ENCODE measurements at places on chromosomes 1 and 21. TPM values are rescaled to one million over a fixed set of nuclear protein-coding genes. Genes with fewer than 3 reads are reported as not detected.

GRCh38 chr1:22972760-22973159 lies at the start of gene LACTBL1:
Gene LACTBL1, minus strand, starts transcription at chr1:22972866. Its CDS starts 550 bp downstream, at chr1:22972316.
- peaks cover 16% of the 10 kb centered on the region for H3K4me1 ChIP-seq
- H3K4me3 ChIP-seq, result no peak within 1 kb of the TSS
- H3K27ac ChIP-seq, result no peak within 1 kb of the TSS
- no peaks in the 10 kb centered on the region for H3K36me3 ChIP-seq
- DNase-seq, result no peak

DNA sequence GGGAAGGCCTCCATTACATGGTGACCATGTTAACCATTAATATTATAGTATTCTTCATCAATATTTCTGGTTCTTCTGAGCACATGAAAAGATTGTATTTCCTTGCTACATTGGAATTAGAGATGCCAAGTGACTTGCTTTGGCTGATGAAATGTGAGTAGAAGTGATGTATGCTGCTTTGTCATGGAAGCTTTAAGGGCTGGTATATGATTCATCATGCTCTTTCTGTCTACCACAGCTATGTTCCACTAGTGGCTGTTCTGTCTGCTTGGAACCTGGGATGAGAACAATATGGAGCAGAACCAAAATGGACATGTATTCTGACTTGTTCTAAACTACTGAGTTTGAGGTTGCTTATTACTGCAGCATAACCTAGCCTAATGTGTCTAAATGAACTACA lies 163.3 kb downstream of the TM2D1 start:
- H3K4me3 ChIP-seq, result no peak overlapping the region
- H3K27ac ChIP-seq, result no peak overlapping the region
- no peak for DNase-seq
- H3K27me3 ChIP-seq, result no peaks in the 10 kb centered on the region
- no peaks in the 10 kb centered on the region for H3K36me3 ChIP-seq

- peaks cover 43% of the 10 kb centered on the region for H3K36me3 ChIP-seq
- H3K27ac ChIP-seq, result no peak overlapping the region
- no peak overlapping the region for H3K4me3 ChIP-seq
- no peak for DNase-seq
Observed at GRCh38 chr1:1442069-1442770, 6.7 kb downstream of the VWA1 start.

- H3K27me3 ChIP-seq, result no peaks in the 10 kb centered on the region
- no peak overlapping the region for H3K4me3 ChIP-seq
- peak; percentile 87 for DNase-seq
- no peaks in the 10 kb centered on the region for H3K36me3 ChIP-seq
- no peaks in the 10 kb centered on the region for H3K4me1 ChIP-seq
- no peak overlapping the region for H3K27ac ChIP-seq
Observed at GRCh38 chr1:192474080-192474683, 101.4 kb upstream of the RGS1 start.

DNA sequence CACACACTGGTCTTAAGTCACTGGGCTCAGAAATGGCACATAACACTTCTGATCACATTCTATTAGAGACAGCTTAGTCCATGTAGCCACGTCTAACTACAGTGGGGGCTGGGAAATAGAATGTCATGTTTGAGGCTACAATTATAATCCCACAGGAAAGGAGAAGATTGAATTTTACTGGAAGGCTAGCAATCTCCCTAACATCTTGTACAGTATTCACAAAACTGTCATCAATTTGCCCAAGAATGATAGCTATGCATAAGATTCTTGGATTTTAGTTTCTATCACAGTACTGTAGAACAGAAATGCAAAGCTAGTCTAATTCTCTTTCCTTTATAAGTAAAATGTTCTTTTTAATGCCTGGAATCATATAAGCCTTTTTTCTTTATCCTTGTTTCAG lies 12.7 kb upstream of the ZMYM6 start:
- no peaks in the 10 kb centered on the region for H3K36me3 ChIP-seq
- no peak overlapping the region for H3K4me3 ChIP-seq
- no peaks in the 10 kb centered on the region for H3K4me1 ChIP-seq
- H3K27me3 ChIP-seq, result no peaks in the 10 kb centered on the region
- no peak overlapping the region for H3K27ac ChIP-seq

GRCh38 chr1:154608397-154609270 lies 648 bp upstream of the ADAR start:
- peak; percentile 84 for DNase-seq
- no peaks in the 10 kb centered on the region for H3K36me3 ChIP-seq
- H3K27ac ChIP-seq, result peak overlapping the region; percentile 93
- H3K4me1 ChIP-seq, result peaks cover 9% of the 10 kb centered on the region
- peak overlapping the region; percentile 70 for H3K4me3 ChIP-seq

GRCh38 chr1:116389686-116390085 lies 16.6 kb downstream of the ATP1A1 start:
- peaks cover 46% of the 10 kb centered on the region for H3K36me3 ChIP-seq
- no peaks in the 10 kb centered on the region for H3K4me1 ChIP-seq
- DNase-seq, result no peak
- H3K27me3 ChIP-seq, result no peaks in the 10 kb centered on the region

DNA sequence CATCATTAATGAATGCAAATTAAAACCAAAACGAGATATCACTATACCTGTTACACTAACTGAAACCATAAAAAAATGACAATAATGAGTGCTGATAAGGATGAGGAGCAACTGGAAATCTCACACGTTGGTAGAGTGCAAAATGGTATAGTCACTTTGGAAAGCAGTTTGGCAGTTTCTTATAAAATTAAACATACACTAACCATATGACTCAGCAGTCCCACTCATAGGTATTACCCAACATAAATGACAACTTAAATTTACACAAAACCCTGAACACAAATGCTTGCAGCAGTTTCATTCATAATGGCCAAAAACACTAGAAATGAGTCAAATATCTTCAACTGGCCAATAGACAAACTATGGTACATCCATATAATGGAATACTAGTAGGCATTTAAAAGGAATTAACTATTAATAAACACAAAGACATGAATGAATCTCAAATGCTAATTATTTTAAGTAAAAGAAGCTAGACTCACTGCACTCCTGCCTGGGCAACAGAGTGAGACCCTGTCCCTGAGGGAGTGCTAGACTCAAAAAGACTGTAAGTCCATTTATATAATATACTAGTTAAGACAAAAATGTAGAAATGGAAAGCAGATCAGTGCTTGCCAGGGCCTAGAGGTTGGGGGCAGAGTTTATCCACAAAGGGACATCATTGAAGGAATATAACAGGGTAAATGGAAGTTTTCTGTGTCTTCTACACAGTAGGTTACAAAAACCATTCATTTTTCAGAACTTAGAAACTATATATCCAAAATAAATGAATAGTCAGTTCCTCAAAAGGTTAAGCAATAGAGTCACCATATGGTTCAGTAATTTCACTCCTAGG lies 77.4 kb downstream of the EIF4G3 start:
- DNase-seq, result no peak
- no peaks in the 10 kb centered on the region for H3K4me1 ChIP-seq
- no peak overlapping the region for H3K4me3 ChIP-seq
- H3K36me3 ChIP-seq, result no peaks in the 10 kb centered on the region
- H3K27ac ChIP-seq, result no peak overlapping the region
- no peaks in the 10 kb centered on the region for H3K27me3 ChIP-seq

DNA sequence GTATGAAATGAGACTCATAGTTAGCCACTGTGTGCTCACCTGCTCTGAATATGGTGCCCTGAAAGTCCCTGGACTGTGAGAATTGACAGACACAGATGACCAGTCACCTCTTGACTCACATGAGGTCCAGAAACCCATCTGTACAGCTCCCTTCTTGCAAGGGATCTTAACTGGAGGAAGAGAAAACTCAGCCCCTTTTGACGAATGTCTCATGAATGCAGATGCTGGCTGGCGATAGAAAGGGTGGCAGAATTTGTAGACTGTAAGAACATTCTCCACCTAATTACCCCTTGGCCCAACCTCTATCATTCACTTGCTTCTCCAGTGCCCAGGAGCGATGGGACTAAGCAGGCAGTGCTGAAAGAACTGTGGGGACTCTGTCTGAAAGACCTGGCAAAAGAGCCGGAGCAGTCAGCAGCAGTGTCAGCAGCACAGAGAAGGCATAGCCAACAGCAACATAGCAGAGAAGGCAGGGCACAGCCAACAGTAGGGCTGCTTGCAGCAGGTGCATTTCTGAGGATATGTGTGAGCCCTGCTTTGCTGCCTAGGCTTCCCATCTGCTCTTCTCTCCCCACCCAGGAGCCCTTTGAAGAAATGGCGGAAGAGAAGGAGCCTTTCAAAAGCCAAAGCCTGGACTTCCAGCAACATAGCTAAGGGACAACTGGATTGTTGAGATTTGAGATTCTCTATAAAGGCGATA lies 25.8 kb upstream of the IFNGR2 start:
- DNase-seq, result no peak
- H3K4me3 ChIP-seq, result no peak overlapping the region
- no peaks in the 10 kb centered on the region for H3K27me3 ChIP-seq
- H3K27ac ChIP-seq, result no peak overlapping the region
- H3K36me3 ChIP-seq, result no peaks in the 10 kb centered on the region

GRCh38 chr1:161096530-161096929 lies 1.6 kb upstream of the KLHDC9 start:
- H3K27ac ChIP-seq, result no peak overlapping the region
- H3K4me1 ChIP-seq, result peaks cover 17% of the 10 kb centered on the region
- H3K4me3 ChIP-seq, result no peak overlapping the region
- peaks cover 2% of the 10 kb centered on the region for H3K27me3 ChIP-seq

- no peaks in the 10 kb centered on the region for H3K27me3 ChIP-seq
- H3K27ac ChIP-seq, result no peak overlapping the region
- H3K4me1 ChIP-seq, result no peaks in the 10 kb centered on the region
- no peak for DNase-seq
- H3K36me3 ChIP-seq, result no peaks in the 10 kb centered on the region
Observed at GRCh38 chr1:4307911-4308545, 346.4 kb upstream of the AJAP1 start.

DNA sequence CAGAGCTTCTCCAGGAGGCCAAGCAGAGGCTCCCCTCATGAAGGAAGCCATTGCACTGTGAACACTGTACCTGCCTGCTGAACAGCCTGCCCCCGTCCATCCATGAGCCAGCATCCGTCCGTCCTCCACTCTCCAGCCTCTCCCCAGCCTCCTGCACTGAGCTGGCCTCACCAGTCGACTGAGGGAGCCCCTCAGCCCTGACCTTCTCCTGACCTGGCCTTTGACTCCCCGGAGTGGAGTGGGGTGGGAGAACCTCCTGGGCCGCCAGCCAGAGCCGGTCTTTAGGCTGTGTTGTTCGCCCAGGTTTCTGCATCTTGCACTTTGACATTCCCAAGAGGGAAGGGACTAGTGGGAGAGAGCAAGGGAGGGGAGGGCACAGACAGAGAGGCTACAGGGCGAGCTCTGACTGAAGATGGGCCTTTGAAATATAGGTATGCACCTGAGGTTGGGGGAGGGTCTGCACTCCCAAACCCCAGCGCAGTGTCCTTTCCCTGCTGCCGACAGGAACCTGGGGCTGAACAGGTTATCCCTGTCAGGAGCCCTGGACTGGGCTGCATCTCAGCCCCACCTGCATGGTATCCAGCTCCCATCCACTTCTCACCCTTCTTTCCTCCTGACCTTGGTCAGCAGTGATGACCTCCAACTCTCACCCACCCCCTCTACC lies 19.1 kb downstream of the CSF1 start:
- peaks cover 34% of the 10 kb centered on the region for H3K36me3 ChIP-seq
- no peaks in the 10 kb centered on the region for H3K27me3 ChIP-seq
- no peak overlapping the region for H3K27ac ChIP-seq
- H3K4me1 ChIP-seq, result peaks cover 44% of the 10 kb centered on the region
- DNase-seq, result no peak

- no peak overlapping the region for H3K4me3 ChIP-seq
- H3K4me1 ChIP-seq, result no peaks in the 10 kb centered on the region
- DNase-seq, result no peak
Observed at GRCh38 chr1:158354255-158354654, 561 bp downstream of the CD1E start.

DNA sequence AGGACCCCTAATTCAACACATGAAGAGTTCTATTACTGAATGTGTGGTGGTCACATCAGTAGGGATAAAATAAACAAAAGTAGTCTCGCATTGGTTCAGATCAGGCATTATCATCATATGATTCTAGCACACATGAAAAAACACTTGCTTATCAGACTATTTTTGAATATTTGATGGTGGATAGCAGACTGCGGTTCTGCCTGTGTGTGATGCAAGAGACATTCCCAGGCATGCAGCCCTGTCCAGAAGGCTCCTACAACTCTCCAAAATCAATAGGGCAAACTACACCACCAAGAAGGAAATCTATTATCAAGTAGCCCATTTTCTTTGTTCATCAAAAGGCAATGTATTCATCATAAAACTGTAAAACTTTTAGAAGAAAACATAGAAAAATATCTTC lies 304.7 kb downstream of the DUSP10 start:
- H3K4me1 ChIP-seq, result no peaks in the 10 kb centered on the region
- H3K27me3 ChIP-seq, result peaks cover 4% of the 10 kb centered on the region
- no peaks in the 10 kb centered on the region for H3K36me3 ChIP-seq
- H3K27ac ChIP-seq, result no peak overlapping the region

DNA sequence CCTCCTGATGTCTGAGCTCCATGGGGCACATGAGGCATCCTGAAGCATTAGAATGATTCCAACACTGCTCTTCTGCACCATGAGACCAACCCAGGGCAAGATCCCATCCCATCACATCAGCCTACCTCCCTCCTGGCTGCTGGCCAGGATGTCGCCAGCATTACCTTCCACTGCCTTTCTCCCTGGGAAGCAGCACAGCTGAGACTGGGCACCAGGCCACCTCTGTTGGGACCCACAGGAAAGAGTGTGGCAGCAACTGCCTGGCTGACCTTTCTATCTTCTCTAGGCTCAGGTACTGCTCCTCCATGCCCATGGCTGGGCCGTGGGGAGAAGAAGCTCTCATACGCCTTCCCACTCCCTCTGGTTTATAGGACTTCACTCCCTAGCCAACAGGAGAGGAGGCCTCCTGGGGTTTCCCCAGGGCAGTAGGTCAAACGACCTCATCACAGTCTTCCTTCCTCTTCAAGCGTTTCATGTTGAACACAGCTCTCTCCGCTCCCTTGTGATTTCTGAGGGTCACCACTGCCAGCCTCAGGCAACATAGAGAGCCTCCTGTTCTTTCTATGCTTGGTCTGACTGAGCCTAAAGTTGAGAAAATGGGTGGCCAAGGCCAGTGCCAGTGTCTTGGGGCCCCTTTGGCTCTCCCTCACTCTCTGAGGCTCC lies 11.1 kb upstream of the RASSF5 start:
- no peaks in the 10 kb centered on the region for H3K27me3 ChIP-seq
- no peak overlapping the region for H3K4me3 ChIP-seq
- no peak for DNase-seq
- peaks cover 6% of the 10 kb centered on the region for H3K36me3 ChIP-seq
- no peak overlapping the region for H3K27ac ChIP-seq

- H3K27ac ChIP-seq, result no peak overlapping the region
- no peaks in the 10 kb centered on the region for H3K27me3 ChIP-seq
- H3K36me3 ChIP-seq, result no peaks in the 10 kb centered on the region
- H3K4me1 ChIP-seq, result no peaks in the 10 kb centered on the region
Observed at GRCh38 chr21:25300632-25301031, 306.6 kb downstream of the MRPL39 start.

Gene ACTA1
- total RNA-seq, result 1.7 TPM

Gene OR2L13
- total RNA-seq, result 0.94 TPM

Gene CSRP1
- total RNA-seq, result 166 TPM

Gene GFI1
- total RNA-seq, result 1.2 TPM

Gene TPTE
- not detected for total RNA-seq

Gene LIN28A
- not detected for total RNA-seq

Gene PLXNA2
- total RNA-seq, result 30.0 TPM

Gene PLA2G2E
- total RNA-seq, result not detected

Gene TESK2
- 5.4 TPM for total RNA-seq

Gene JUN
- total RNA-seq, result 151 TPM
